ENCODE measurements at places on chromosomes 7 and 10. TPM values are rescaled to one million over a fixed set of nuclear protein-coding genes. Genes with fewer than 3 reads are reported as not detected.

- no peaks in the 10 kb centered on the region for H3K36me3 ChIP-seq
- no peaks in the 10 kb centered on the region for H3K4me1 ChIP-seq
- H3K27ac ChIP-seq: no peak overlapping the region
These were observed 122.0 kb downstream of the TPK1 start for GRCh38 chr7:144713850-144714249.

DNA sequence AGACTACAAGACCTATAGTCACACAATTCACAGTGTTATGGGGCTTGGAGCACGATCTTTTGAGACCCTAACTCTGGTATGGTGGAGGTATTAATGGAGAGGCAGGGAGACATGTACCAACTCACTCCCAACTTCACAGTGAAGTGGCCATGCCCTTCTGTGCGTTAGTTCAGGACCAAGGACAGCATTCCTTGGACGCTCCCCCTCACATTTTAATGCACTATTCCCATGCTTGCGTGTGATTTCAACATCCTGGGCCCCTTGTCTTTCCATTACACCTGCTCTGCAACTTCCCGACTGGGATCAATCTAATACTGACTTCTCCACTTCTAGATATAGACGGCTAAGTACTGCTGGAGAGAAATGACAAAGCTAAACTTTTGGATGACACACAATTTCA, 72.7 kb downstream of the PLCE1 start:
- peak; percentile 32 for DNase-seq
- H3K4me1 ChIP-seq: peaks cover 4% of the 10 kb centered on the region
- no peaks in the 10 kb centered on the region for H3K36me3 ChIP-seq
- H3K27ac ChIP-seq: no peak overlapping the region
- no peak overlapping the region for H3K4me3 ChIP-seq

DNA sequence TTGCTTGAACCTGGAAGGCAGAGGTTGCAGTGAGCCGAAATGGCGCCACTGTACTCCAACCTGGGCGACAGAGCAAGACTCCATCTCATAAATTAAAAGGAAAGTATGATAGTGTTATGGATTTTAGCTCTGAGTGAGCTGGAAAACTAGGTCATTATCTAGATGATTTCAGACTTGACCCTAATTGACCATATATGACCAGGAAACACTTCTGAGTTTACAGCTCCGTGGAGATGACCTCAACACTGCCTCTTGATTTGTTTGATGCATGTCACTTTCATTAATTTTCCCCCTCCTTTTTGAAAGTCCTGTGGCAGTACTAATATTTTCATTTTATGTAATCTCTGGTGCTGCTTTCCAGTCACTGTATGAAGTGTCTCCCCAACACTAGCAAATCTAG, 7.8 kb upstream of the SEC61A2 start:
- H3K36me3 ChIP-seq: peaks cover 24% of the 10 kb centered on the region
- DNase-seq: no peak
- no peaks in the 10 kb centered on the region for H3K4me1 ChIP-seq
- no peaks in the 10 kb centered on the region for H3K27me3 ChIP-seq
- no peak overlapping the region for H3K4me3 ChIP-seq

DNA sequence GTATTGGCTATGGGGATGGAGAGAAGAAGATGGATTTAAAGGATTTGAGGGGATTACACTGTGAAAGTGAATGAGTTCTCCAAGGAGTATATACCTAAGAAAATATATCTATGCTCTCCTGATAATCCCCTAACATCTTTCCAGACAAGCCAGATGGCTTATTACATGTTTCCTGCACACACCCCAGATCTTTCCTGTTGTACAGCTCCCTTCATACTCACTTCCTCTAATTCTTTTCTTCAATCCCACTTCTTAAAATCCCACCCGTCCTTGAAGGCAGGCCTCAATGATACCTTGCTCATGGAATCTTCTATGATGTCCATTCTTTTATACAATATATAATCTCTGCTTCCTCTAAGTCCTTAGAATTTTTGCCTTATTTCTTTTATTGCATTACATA, 317.2 kb upstream of the DGKB start:
- no peaks in the 10 kb centered on the region for H3K27me3 ChIP-seq
- H3K4me3 ChIP-seq: no peak overlapping the region
- DNase-seq: no peak
- no peaks in the 10 kb centered on the region for H3K4me1 ChIP-seq

Gene PMPCB
- 64.4 TPM for total RNA-seq

- no peak overlapping the region for H3K4me3 ChIP-seq
- H3K36me3 ChIP-seq: no peaks in the 10 kb centered on the region
- no peak for DNase-seq
- peaks cover 2% of the 10 kb centered on the region for H3K27me3 ChIP-seq
These were observed 251.1 kb downstream of the IPMK start for GRCh38 chr10:58016614-58017013.
